IMR-90 (cell line): ENCODE measurements at places on chromosomes 1 and 21.

DNA sequence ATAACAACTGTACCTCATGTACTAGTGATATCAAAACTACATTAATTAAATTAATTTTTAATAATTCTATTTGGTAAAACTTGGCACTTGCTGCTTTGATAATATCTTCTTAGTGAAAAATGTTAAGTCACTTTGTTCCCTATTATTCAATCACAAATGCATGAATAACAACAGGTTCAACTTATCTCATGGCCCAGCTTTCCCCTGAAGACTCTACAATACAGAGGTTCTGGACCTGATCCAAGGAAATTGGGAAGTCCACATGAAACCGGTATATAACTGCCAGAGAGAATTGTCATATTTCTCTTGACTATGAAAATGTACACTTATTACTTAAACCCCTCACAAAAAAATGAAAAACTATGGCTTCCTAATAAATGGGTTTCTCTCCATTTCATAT is 33.9 kb upstream of the PTPRC start:
- DNase-seq, result no peak

DNA sequence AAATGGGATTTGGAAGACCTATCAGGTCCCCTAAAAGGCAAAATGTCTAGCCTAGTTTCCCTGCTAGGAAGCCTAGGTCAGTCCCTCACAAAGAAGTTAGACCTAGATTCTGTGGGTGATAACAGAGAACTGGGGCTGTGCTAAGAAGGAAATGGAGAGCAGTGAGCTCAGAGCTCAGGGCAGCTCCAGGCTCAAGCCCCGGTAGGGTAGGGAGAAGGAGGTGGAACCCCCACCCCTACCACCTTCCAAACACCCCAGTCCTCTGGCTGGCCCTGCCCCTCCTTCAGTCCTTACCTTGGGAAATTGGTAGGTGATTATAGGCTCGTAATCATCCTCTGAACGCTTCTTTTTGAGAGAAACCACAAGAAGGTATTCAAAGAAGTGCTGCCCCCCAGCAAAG is 1.1 kb downstream of the DENND2D start:
- no peak for DNase-seq

DNA sequence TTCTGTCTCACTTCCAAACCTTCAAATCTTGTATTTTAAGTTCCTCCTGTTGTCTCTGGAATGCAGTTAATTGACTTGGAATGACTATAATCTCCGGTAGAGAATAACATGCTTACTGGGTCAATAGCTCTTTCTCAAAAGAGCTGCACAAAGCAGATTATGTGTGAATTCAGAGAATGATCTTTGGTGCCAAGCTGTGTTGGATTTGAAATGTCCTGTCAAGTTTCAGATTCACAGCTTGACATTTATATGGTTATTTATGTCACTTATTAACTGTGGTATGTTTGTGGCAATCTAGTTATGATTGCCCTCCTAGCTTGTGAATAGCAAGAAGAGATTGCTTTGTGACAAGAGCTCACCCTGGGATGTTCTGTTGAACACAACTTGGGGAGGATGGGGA is 128.3 kb upstream of the KCNE2 start:
- DNase-seq, result no peak

GRCh38 chr1:206013026-206013795 is 10.0 kb upstream of the RAB7B start:
- DNase-seq, result no peak

DNA sequence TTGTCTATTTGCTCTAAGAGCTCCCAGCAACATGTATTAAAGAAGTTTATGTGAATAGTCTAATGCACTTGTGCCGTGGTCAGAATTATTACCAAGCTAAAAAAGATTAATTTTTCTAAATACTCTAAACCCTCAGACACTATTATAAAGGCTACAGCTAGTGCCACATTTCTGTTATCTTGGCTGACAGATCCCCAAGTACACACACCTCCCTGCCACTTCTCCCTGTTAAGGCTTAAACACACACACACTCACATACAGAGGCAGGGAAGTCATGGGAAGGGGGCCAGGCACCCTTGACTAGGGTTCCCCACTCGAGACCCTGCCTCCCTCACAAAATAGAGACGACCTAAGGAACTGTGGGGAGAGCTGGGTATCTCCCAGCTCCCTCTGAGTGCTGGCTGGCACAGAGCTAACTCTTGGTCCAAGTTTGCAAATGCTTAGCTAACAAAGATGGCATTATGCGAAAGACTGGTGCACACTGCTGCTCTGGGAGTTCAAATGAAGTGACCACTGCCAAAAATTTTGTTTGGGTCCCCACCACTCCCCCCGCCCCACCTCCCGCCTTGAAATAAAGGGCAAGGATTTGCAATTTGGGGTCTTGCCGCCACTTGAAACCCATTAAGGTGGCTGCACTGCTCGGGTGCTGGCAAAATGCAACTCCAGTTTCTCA is 9.8 kb downstream of the SSBP3 start:
- no peak for DNase-seq

DNA sequence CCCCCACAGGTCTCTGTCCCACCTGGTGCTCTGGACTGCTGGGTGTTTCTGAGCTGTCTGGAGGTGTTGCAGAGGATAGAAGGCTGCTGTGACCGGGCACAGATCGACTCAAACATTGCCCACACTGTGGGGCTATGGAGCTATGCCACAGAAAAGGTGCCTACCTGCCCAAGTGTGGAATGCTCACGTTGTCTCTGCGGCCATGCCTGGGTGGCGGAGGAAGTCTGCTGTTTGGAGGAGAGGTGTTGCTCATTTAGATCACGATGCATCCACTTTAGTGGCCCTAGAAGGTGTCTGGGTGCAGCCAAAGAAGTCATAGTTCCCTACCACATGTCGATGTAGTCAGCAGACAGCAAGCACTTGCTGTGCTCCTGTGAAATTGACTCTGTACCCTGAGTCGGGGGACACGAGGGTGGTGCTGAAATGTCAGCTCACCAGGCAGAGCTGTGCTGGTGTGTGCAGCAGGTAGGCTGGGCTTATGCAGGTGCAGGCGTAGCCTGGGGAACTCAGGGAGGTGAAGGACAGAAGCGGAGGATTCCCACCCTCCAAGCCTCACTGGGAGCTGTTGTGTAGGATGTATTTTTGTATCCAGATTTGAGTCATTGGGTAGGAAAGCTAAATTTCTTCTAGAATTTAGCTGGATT is 32.8 kb upstream of the PWP2 start:
- DNase-seq, result no peak

- DNase-seq, result no peak
Measured at GRCh38 chr21:45361033-45361997, 43.6 kb upstream of the COL18A1 start.

- DNase-seq, result no peak
Measured at GRCh38 chr1:86441581-86441980, 17.6 kb downstream of the CLCA2 start.

- DNase-seq, result no peak
Measured at GRCh38 chr1:160610569-160611242, 31.4 kb upstream of the CD84 start.

GRCh38 chr21:43985690-43986251 is 26.3 kb upstream of the TRAPPC10 start:
- no peak for DNase-seq

DNA sequence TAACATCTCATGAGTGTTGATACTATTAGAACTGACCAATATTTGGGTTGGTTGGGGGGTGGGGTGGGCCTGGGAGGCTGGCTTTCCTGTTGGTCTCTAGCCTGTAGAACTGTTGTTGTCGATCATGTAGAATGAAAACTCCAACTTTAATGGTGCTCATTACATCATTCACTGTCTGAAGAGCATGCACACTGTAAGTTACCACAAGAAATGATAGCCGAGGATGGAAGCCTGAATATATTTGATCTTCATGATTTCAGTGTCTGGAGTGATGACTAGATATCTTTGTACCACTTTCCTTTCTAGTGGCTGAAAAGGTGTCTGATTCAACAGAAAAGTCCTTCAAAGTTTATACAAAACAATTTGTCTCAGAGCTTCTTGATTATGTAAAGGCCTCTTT is 123.6 kb downstream of the XCL2 start:
- no peak for DNase-seq

DNA sequence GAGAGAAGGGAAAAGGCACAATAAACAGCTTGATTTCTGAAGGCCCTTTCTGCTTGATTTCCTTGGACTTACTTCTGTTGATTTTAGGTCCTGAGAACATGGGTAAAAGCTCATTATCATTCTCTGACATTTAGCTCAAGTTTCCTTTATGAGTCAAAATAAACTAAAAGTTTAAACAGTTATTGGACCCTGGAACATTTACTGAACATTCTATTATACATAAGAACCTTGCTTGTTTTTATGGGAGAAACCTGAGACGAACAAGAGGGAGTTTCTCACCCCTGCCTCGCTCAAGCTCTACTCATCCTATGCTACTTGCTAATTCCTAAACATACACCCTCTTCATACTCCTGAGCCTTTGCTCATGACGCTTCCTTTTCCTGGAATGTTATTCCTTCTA is 538.3 kb upstream of the PKN2 start:
- peak; percentile 10 for DNase-seq

GRCh38 chr1:202121006-202121405 is 1.7 kb upstream of the GPR37L1 start:
- no peak for DNase-seq

DNA sequence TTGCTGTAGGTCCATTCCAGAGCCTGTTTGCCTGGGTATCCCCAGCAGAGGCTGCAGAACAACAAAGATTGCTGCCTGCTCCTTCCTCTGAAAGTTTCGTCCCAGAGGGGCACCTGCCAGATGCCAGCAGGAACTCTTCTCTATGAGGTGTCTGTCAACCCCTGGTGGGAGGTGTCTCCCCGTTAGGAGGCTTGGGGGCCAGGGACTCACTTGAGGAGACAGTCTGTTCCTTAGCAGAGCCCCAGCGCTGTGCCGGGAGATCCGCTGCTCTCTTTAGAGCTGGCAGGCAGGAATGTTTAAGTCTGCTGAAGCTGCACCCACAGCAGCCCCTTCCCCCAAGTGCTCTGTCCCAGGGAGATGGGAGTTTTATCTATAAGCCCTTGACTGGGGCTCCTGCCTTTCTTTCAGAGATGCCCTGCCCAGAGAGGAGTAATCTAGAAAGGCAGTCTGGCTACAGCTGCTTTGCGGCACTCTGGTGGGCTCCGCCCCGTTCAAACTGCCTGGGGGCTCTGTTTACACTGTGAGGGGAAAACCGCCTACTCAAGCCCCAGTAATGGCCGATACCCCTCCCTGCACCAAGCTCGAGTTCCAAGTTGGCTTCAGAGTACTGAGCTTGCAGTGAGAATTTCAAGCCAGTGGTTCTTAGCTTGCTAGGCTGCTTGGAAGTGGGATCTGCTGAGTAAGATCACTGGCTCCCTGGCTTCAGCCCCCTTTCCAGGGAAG is 8.7 kb upstream of the SLC25A24 start:
- DNase-seq, result no peak

GRCh38 chr1:88678405-88678804 is 5.7 kb upstream of the PKN2 start:
- DNase-seq, result no peak

- peak; percentile 96 for DNase-seq
Measured at GRCh38 chr1:23100074-23100748, 68.4 kb downstream of the LUZP1 start.

DNA sequence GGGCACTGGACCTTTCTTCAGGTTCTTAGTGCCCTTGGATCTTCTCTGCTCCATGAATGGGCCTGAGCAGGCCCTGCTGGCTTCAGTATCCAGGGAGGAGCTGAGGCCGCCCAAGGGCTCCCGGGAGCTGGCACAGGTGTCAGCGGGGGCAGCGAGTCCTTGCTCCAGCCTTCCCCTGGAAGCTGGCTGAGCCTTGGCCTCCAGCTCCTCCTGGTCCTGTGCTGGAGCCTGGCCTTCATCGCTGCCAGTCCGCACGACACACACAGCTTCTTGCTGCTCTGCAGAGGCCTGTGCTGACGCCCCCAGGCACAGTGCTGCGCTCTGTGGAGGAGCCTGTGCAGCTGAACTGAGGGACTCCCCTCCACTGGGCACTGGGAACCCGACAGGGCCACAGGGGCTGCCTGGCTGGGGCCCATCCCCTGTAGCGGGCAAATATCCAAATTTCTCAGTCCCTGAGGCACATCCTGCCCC is 1.7 kb downstream of the SPOCD1 start:
- no peak for DNase-seq

DNA sequence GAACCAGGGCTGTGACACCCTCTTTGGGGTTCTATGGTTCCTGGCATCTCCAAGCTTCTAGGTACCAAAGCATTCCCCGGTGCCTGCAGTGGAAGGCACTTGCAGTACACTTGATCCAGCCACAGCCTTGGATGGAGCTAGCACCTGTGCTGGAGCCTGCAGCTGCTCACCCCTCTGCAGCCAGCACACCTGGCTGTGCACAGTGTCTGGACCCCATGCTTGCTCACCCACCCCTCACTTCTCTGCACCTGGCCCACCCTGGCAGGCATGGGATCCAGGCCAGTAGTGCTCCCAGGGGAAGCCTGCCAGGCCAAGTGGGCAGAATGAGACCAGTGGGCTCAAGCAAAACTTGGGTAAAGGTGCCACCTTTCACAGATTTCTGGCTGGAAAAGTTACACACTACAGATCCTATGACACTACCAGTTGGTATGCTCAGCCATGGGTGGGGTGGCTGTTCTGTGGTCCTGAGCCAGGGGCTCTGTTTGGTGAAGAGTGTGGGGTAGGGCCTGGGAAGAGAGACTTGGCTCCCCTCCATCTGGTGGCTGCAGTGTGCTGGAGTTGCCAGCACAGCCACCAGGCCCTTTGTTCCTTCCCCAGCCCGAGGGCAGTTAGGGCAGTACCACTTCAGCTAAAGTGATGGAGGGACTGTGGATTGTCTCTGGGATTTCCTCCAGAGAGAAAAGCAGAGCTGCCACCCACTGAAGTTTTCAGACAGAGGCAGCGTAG is 157.8 kb upstream of the LRRC7 start:
- DNase-seq, result no peak

DNA sequence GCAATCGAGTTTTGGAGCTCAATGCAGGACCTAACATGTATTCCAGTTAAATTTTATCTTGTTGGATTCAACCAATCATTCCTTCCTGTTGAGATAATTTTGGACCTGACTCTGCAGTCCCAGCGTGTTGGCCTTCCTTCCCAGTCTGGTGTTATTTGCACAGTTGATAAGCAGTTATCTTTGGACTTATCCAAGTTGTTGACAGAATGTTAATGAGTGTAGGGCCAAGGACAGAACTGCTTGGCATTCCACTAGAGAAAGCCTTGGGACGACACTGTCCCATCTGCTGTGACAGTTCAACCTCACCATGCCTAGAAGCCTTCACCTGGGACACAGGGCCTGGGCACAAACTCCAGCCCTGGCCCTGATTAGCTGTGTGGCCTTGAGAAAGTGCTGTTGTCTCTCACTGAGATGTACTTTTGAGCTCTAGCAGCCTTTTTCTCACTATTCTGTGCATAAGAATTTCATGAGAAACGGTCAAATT is 104.1 kb upstream of the SLC25A33 start:
- DNase-seq, result no peak

GRCh38 chr1:244445320-244446181 is 6.2 kb downstream of the ADSS2 start:
- DNase-seq, result peak; percentile 17

- DNase-seq, result no peak
Measured at GRCh38 chr1:147897029-147897752, 5.4 kb upstream of the GJA8 start.

- no peak for DNase-seq
Measured at GRCh38 chr1:114758256-114758832, 560 bp upstream of the CSDE1 start.

GRCh38 chr1:162107911-162108310 is 38.4 kb downstream of the NOS1AP start:
- DNase-seq, result no peak
